ENCODE measurements at places on chromosomes 11 and 22. TPM values are rescaled to one million over a fixed set of nuclear protein-coding genes. Genes with fewer than 3 reads are reported as not detected.

- DNase-seq = no peak
Observed at GRCh38 chr11:65592858-65593517, 2.6 kb downstream of the KCNK7 start.

GRCh38 chr11:76371170-76371569, 9.8 kb downstream of the THAP12 start:
- DNase-seq = no peak

GRCh38 chr22:36435516-36436415, 45.7 kb downstream of the TXN2 start:
- DNase-seq = peak; percentile 56

GRCh38 chr11:122976734-122977469, 4.7 kb downstream of the BSX start:
- DNase-seq = no peak

DNA sequence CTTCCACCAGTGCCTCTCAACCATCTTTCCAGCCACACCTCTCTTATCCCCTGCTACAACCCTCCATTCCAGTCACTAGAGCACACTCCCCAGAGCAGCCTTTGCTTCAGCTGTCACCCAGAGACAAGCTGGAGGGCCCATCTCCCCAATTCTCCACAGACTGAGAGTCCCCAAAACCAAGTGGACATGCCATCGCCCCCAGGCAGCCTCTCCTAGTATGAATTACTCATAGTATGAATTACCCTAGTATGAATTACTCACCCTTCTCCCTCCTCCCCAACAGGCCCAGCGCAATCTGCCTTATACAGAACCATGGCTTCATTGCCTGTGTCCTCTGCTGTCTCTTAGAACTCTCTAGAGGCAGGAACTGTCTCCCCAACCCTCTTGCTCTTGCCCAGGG, 24.8 kb downstream of the MYH9 start:
- no peak for DNase-seq

- no peak for DNase-seq
Observed at GRCh38 chr11:69609351-69609750, 31.6 kb upstream of the CCND1 start.

GRCh38 chr22:37186228-37186996, 1.6 kb downstream of the C1QTNF6 start:
- DNase-seq = peak; percentile 71

- DNase-seq = no peak
Observed at GRCh38 chr11:13841393-13841792, 121.1 kb upstream of the SPON1 start.

GRCh38 chr11:6260207-6260726, 629 bp downstream of the CCKBR start:
- no peak for DNase-seq

DNA sequence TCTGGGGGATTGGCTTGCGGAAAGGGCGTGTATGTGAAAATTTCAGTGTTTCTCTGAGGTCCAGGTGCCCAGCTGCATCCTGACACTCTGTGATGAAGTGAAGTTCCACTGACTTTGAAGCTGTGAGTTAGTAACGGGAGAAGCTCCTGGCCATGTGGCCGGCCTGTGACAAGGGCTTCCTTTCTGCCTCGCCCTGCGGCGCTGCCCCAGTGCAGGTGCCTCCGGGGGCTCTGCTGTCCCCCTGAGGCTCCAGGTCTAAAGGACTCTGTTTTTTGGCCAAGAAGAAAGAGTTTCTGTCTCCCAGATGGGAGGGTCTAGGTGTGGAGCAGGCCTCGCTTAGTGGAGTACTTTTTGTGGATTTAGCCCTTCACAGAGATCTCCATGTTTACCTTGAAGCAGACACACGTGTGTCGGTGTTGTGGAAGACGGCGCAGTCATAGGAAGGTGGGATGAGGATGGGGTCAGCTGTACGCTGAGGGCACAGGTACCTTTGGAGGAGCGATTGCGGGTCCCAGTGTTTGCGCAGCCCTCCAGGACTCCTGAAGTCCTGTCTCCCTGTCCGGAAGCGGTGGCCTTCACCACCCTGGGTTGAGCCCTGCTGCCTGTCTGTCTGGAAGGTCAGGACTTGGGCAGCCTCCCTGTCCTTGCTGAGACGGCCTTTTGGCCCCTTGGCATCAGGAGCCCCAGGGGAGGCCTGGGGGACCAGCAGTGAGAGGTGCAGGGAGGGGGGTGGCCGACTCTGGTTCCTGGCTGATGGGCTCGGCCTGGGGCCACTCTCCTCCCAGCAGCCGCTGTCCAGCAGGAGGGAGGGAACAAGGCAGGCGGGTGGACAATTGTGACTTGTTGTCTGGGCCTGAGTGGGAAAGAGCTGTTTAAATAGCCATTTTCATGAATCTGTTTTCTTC, 1249.3 kb downstream of the BRD1 start:
- no peak for DNase-seq

DNA sequence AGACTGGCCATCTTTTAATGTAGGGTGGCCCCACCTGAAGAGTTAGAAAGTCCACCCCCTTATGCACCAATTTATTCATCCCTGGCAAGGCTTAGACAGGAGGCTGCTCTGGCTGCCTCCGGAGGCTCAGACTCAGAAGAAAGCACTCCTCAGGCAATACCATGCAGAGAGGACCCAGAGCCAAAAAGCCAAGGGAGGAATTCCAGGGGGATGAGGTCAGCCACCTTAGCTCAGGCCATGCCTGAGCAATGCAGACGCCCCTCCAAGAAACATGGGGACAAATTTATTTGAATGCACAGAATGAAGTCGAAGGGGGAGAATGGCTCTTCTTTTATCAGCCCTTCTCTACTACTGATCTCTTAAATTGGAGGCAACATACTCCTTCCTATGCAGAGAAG, 39.7 kb upstream of the GLYAT start:
- peak; percentile 16 for DNase-seq

DNA sequence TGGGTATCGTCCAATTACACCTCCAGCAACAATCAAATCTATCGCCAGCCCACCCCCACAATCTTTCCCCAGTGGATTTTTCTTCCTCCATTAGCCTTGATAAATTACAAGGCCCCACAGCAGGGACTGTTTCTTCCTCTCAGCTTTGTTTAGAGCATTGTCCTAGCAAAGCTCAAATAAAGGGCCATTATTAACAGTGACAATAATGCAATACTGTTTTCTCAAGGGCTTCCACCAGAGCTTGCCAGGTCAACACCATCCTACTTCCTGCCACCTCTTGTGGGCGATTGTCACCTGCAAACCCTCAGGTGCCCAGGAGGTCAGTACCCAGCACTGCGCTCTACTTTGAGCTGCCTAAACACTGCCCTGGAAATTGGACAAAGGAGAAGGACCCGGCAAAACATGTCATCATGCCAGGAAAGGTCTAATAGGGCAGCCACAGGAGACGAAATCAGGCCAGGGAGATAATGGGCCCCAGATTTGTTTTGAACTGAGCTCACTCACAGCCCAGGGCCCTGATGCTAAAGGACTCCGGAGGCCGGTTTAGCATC, 95.2 kb downstream of the ABTB2 start:
- DNase-seq = no peak

GRCh38 chr11:128890543-128891368, at the start of gene KCNJ5:
Gene KCNJ5 (plus strand): TSS chr11:128891356. CDS start chr11:128911274, 19,918 bp downstream.
- peak; percentile 32 for DNase-seq

- no peak for DNase-seq
Observed at GRCh38 chr22:19940536-19941364, 822 bp upstream of the COMT start.

DNA sequence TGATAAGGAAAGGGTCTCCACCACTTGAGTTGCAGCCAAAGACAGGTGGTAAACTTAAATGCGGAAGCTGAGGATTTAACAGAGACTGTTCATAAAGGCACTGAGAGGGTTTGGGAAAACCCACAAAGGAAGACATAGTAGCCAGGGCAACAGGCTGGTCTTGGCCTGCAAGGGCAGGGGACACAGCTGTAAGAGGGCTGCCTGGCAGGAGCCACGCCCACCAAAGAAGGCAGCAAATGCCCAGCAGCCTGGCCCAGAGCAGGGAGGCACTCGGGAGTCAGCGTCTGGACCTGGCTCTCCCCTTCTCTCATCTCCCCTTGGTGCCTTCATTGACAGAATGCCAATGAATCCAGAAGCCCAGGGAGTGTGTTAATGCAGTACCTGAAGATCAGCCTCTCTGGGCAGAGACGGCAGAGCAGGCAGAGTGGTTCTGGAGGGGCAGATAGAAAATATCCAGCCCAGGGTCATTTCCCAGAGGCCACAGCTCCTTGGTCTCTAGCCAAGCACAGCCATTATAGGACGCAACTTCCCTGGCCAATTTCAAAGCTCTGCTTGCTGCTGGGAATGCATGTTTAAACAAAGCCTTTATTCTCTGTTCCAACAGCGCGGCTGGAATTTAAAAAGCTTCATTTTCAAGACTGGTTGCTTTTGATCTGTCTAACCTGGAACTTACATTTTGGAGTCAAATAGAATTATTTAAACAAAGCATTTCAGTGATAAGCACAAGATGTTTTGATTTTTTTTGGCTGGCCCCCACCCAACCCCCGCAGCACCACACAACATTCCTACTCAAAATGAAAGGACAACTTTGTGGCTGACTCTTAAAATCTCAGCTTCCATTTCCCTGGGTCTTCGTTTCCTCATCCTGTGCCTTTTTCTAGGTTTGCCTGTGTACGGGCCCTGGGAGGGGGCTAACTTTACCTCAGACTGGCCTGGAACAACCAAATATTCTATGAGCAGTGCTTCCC, 125.6 kb upstream of the LMO1 start:
- DNase-seq = no peak

- no peak for DNase-seq
Observed at GRCh38 chr22:18028817-18029527, 4.6 kb upstream of the MICAL3 start.

DNA sequence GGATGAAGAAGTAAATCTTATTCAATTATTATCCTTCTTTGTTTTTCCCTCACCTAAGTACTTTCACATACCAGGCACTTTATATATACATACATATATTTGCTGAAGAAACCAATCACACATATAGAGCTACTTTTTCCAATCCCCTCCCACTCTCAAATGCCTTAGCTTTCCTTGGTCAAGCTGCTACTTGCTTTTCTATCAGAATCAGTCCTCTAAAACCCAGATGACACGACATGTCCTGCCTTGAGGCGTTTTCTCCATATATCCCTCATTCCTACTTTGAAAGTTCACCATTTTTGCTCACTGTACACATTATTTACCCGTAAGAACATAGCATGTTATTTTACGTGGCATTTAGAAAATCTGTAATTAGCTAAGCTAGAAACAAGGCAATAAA, 5.4 kb downstream of the RAB38 start:
- DNase-seq = no peak

GRCh38 chr11:120686516-120686915, 175.0 kb downstream of the GRIK4 start:
- DNase-seq = no peak

GRCh38 chr11:105991888-105992287, 30.2 kb downstream of the MSANTD4 start:
- DNase-seq = no peak

DNA sequence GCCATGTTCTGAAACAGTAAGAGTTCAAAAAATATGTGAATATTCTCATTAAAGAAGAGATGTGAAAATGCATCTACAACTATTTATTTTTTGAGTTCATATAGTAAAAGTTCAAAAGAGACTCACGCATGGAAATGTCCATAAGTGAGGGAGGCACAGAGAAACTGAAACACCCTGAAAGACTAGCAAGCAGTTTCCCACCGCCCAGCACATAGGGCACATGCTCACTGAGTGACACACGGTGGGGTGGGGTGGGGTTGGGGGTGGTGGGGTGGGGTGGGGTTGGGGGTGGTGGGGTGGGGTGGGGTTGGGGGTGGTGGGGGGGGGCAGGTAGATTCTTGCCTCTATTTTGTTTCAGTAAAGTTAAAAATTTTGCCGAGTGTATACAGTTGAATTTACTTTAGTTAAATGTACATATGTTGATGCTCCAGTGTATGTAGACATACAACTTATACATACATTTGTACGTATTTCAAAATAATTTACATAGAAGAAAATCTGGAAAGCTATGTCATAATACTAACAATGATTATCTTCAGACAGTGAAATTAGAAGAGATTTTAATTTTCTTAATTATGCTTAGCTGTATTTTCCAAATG, 6.3 kb downstream of the CCDC34 start:
- DNase-seq = no peak

Gene OR8B8
- total RNA-seq = not detected

Gene CEP126
- 6.0 TPM for total RNA-seq

Gene CASP5
- not detected for total RNA-seq

Gene CRYBB3
- total RNA-seq = 2.1 TPM

Gene OR51M1
- not detected for total RNA-seq

Gene VWCE
- total RNA-seq = 1.4 TPM

Gene FGF3
- total RNA-seq = not detected

Gene SSH3
- total RNA-seq = 97.8 TPM

Gene MS4A6E
- total RNA-seq = not detected

Gene E2F8
- total RNA-seq = 22.0 TPM

All from PC-9 (cell line).